HuH-7.5 (cell line): ENCODE measurements at places on chromosomes 1 and 21.

GRCh38 chr1:201539561-201540431, 869 bp downstream of the NAV1 start:
- no peak for DNase-seq

DNA sequence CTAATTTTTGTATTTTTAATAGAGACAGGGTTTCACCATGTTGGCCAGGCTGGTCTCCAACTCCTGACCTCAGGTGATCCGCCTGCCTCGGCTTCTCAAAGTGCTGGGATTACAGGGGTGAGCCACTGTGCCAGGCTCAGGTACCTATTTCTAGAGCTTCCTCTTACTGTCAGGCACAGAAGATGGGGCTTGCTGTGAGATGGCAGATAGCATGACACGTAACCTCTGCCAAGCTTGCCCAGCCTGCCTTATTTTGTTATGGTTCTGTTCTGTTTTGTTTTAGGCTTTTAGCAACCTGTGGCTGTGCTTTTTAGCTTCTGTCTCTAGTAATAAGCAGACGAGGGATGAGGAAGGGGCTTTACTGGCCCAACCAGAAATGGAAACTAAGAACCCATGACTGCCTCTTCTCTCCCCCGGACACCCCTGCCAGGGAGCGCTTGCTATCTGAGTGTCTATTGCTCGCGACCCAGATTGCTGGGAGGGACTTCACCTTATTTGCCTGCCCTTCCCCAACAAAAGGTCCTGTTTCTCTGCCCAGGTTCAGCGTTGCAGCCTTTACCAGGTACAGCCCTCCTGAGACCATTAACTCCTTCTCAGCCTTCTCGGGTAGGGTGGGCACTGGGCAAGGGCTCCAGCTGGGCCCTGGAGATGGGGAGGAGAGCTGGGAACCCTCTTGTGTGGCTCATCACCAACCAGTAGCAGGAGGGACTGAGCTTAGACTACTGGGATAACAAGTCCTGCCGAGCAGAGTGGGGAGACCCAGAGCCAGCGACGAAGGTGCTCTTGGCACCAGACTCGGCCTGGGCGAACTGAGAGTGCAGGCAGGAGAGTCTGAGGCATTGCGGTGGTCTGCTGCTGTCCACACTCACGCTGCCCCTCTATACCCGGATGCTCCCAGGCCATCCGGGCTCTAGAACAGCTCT, 13.5 kb upstream of the LGR6 start:
- no peak for DNase-seq

- DNase-seq: no peak
Observed at GRCh38 chr1:23168079-23168444, 594 bp downstream of the LUZP1 start.

- no peak for DNase-seq
Observed at GRCh38 chr21:43352568-43353281, 74.2 kb downstream of the SIK1 start.

GRCh38 chr21:25298512-25299491, 308.5 kb downstream of the MRPL39 start:
- DNase-seq: no peak

DNA sequence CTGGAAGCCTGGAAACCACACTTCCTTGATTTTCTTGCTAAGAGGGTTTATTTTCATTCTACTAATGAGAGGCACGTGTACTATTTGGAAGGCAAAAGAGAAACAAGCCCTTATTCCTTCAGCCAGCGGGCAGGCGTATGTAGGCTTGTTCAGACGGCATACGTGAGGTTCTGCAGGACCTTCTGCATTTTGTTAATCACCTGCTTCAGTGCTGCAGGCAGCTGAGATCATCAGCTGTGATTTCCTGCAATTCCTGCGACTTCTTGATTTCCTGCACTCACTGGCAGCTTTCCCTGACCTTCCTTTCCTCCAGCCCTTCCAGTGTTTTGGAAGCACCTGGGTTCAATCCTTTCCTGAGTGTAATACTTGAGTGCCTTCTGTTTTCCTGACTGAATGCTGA, 43.4 kb downstream of the TSNAX start:
- no peak for DNase-seq

GRCh38 chr1:206563367-206564207, 48.7 kb downstream of the EIF2D start:
- no peak for DNase-seq

DNA sequence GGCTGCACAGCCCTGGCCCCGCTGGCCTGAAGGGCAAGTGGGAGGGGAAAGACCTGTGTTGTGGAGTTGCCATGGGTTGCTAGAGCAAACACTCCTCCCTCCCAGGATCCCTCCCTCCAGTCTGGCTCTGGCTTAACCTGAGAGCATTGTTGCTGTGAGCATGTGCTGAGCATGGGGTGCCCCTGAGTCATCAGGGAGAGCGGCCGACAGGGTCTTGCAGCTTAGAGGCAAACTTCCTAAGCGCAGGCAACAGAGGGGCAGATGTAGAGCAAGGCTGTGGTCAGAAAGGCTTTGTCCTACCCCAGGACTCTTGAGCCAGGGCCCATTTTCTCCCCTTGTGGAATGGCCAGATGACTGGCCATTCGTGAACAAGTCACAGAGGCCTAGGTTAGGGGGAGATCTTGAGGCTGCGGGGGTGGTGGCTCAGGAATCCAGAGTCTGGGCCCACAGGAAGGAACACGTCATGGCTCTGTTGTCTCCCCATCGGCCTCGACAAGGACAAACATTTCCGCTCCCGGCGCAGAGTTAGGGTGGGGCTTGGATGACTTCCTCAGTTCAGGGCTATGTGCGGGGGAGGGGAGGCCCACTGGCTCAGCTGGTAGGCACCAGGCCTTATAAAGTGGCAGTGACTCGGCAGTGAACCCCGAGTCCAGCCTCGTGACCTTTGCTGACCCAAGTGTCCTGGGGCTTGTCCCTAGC, 362 bp upstream of the DYNLT4 start:
- peak; percentile 98 for DNase-seq

DNA sequence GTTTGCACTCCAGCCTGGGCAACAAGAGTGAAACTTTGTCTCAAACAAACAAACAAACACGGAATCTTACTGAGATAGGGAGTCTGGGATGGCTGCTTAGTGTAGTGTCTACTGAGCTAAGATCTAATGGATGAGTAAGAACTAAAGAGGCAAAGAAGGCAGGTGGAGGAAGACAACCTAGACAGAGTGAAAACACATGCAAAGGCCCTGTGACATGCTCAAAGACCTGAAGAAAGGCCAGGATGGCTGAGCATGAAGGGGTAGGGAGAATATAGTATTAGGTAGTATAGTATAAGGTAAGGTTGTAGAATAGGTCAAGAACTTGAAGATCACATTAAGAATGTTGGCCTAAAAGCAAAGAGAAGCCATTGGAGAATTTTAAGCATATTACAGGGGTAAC, 49.1 kb downstream of the MAP3K7CL start:
- DNase-seq: no peak

- no peak for DNase-seq
Observed at GRCh38 chr21:31416465-31416864, 72.4 kb upstream of the TIAM1 start.

GRCh38 chr1:12287869-12288268, 58.0 kb downstream of the VPS13D start:
- DNase-seq: no peak

DNA sequence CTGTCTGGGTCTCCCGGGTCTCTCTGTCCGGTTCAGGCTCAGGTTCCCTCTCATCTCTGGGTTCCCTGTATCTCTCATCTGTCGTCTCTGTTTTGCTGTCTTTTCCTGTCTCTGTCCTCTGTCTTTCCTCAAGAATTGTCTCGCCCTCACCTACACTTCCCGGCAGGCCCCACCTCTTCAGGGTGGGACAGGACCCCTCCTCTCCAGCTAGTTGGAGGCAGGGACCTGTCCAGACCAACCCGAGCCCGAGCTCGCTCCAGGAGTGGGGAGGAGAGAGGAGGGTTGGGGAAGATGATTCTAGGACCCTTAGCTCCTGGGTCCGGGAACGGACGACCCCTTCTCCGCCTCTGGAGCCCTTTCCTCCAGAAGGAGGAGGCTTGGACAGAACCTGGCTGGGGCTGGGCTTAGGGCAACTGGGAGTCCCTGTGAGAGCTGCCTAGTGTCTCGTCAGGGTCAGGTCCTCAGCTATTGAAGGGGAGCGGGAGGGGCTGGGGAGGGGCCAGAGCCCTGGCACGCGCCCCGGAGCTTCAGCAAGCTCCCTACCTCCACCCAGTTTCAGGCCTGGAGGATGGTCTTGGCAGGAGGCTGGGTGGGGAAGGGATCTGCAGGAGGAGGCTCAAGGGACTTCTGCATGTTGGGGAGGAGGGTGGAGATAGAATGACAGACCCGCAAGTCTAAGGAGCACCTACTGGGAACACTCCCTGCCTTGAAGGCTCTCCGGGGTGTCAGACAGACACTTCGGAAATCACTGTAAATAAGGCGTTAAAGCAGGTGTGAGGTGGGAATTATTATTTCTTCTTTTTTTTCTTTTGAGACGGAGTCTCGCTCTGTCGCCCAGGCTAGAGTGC, 26.3 kb upstream of the EPB41 start:
- no peak for DNase-seq

DNA sequence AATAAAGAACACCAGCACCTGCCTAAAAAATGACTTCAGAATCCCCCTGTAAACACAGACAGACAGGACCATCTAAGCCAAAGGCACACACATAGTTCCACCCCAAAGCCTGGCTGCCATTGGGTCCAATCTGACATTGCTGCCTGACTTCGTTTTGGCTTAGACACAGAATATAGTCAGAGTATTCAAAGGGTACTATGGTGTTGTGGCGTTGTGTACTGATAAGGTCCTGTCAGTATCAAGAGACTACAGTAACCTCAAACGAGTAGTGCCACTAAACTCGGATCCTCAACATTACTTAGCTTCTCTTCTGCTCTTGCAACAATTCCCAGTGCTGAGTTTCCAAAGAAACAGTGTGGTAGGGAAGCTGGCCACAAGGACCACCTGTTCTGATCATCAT, 169.3 kb upstream of the NR5A2 start:
- no peak for DNase-seq

GRCh38 chr1:232084584-232085223, 458.1 kb downstream of the DISC1 start:
- peak; percentile 16 for DNase-seq

DNA sequence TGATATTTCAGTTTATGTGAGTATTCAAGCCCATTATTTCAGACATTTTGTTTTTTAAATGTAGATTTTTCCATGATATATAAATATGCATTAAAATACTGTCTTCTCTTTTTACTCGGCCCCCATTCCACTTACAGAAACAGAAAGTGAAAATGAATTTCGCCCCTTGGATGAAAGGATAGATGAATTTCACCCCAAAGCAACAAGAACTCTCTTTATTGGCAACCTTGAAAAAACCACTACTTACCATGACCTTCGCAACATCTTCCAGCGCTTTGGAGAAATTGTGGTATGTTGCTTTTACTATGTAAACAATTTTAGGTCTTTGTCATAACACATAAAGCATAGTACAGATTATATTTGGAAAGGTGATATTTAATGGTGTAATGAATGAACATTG, 59.9 kb downstream of the ZBTB17 start:
- DNase-seq: no peak

DNA sequence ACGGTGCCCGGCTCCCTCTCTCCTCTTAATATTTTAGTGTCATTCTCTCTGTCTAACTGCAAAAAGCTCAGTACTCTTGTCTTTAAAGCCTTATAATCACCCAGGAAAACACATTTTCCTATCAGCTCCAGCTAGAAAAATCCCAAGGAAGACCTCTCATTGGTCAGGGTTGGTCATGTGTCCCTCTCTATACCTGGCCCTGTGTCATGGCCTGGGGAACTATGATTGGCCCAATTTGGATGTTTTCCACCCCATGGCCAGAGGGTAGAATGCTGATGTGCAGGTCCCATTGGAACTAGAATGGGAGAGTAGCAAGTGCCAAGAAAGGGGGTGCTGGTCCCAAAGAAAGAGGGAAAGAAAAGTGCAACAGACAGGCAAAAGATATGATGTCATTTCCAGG, 27.3 kb downstream of the CAMK2N1 start:
- DNase-seq: no peak
